ENCODE measurements at places on chromosomes 6 and 20.

- DNase-seq = no peak
These were observed 74.4 kb upstream of the GATA5 start for GRCh38 chr20:62550087-62550632.

DNA sequence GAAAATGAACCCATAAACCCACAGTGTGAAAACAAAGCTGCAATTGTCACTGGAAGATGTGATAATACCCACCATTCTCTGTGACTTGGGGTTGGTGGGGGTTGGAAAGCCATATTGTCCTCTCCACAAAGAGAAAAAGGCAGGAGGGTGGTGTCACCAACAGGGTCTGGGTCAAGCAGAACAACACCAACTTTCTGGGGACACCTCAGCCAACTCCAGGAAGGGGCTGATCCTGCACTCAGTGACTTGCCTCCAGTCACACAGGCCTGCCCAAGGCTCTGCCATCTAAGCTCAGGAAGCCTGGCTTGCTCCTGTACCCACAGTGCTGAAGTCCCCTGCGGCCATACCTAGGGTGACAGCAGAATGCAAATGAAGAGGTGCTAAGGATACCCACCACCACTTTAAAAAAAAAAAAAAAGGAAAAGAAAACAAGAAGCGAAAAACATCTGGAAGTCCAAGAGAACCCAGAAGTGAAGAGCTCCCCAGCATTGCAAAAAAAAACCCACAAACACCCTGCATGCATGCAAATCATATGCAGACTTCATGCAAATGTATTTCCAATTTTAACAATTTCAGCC lies 110.6 kb downstream of the PREX1 start:
- no peak for DNase-seq

DNA sequence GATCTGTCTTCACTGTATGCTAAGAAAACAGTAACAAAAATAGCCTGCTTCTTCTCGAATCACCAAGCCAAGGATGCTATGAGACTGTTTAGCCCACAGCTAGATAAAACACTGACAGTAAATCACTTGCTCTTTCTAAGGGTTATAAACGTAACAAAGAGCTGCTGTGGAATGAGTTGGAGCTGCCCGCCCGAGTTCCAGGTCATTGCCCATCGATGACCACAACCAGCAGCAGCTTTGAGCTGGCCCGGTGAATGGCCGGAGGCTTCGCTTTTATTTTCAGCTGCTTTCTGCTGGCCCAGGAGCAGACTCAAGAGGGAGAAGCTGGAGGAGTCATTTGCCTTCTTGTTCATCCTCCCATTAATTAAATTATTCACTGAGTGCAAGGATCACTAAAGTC lies 82.2 kb upstream of the CDH4 start:
- no peak for DNase-seq

DNA sequence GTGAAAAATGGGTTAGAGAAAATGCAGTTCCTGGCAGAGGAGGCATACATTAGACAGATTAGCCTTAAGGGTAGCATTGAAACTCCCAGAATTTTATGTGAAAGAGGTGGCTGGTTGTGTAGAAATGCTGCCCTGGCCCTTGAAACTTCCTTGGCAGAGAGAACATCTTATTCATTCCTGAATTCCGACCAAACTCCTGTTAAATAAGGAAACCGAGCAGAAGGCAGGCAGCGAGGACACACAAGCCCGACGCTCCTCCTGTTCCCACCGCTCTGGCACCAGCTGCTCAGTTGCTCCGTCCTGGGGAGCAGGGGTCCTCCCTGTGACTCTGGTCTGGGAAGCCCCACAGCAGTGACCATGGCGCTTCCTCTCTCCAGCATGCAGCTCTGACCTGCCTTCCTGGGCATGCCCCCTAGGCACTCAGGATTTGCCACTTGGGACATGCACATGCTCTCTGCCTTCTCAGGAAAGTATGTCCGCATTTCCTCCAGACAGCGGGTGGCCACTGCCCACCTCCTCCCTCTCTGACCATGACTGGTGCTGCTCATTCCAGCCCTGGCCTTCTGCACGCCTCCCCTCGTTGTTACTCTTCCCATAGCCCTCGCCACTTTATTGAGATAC lies 35.2 kb upstream of the CLDN20 start:
- DNase-seq = no peak

GRCh38 chr20:50335105-50335504 lies 144.5 kb downstream of the CEBPB start:
- DNase-seq = peak; percentile 26

- no peak for DNase-seq
These were observed 360.9 kb downstream of the BCKDHB start for GRCh38 chr6:80467408-80467807.
